Naive B cell (primary cell): ENCODE measurements at places on chromosomes 5 and 9.

DNA sequence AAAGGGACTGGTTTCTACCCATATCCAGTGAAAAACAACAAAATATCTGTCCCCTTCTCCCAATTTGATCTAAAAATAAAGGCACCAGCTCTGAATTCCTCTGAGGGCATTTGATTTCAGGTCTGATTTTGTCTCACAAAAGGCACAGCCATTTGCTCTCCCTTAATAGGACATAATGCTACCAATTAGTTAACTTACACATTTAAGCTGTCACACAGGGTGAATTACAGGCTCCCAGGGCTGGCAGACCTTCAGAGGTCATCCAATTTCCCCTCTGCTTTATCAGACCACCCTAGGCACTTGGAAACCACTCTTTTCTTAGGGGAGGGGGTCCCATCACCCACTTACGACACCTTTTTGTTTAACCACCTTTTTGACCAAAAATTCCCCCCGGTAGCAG lies 319.9 kb downstream of the SPOCK1 start:
- no peak for DNase-seq

- DNase-seq, result no peak
Observed at GRCh38 chr5:139650031-139650688, 2.0 kb downstream of the CXXC5 start.

GRCh38 chr5:93621327-93621798 lies 38.3 kb downstream of the NR2F1 start:
- no peak for DNase-seq

- no peak for DNase-seq
Observed at GRCh38 chr9:97675655-97676054, 21.5 kb downstream of the XPA start.

- DNase-seq, result no peak
Observed at GRCh38 chr5:158565017-158565789, 534.5 kb downstream of the EBF1 start.

DNA sequence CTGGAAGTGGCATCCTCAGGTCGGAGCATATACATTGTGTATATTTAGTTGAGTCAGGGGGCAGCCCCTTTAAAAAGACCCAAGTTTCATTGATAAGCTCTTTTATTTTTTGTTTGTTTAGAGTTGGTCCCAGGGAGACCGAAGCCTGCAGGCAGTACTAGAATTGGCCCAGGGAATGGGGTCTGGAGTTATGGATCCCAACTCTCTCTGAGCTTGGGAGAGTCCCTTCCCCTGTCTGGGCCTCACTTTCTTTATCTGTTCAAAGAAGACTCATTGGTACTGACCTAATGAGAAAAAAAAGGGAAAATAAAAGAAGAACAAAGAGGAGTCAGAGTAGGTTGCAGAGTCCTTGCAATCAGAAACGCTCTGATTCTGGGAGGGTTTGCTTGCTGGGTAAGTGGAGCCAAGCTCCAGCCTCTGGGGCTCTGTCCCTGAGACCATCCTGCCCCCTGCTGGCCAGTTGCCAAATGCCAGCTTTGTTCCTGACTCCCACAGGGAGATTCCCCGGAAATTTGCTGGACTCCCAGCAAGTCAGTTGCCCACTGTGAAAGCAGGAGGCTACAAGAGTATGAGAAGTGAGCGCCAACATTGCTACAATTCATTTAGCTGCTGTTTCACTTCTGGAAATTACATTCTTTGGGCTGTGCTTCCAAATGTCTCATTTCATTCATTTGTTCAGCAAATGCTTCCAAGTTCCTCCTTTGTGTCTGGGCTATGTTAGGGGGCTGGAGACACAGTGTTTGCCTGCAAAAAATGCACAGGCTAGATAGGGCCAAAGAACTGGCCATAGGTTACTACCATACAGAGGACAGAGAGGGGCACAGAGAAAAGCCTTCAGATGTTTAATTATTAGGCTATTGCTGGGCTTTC lies 156.2 kb downstream of the MELK start:
- peak; percentile 33 for DNase-seq

DNA sequence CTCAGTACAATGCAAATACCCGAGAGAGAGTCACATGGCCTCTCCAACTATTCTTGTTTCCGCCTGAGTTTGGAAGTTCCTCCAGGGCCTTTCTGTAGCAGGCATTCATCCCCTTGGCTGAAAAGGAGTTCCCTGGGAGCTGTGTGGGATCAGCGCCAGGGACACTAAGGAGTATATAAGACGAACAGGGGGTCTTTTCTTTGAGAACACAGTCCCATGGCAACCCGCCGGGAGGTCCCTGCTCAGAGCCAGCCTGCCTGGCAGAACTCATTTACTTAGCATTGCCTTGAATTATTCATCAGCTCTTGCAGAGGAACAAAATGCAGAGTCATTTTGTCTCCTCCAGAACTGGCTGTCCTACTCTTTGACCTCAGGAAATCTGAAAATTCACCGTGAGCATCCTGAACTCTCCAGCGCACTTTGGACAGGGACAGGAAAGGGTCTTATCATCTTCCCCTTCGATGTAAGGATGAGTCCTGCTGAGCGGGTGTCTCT lies 120.4 kb upstream of the OSMR start:
- no peak for DNase-seq

DNA sequence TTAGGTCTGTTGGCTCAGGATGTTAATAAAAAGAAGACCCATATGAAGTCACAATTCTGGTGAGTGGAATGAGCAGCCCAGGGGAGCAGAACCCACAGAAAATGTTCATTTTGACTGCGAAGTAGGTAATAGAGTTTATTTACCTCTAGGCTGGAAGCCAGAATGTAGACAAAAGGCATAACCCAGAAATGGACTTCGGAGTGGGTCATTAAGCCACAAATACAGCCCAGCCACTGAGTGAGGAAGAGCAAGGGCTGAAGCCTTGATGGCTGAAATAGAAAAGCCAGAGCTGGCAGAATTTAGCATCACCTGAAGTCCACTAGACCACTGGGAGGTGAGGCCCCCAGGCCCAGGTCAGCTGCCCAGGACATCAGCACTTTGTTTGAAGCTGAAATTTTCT lies 168.0 kb downstream of the NXNL2 start:
- DNase-seq, result no peak

GRCh38 chr9:95903398-95903797 lies 27.9 kb downstream of the ERCC6L2 start:
- DNase-seq, result no peak

DNA sequence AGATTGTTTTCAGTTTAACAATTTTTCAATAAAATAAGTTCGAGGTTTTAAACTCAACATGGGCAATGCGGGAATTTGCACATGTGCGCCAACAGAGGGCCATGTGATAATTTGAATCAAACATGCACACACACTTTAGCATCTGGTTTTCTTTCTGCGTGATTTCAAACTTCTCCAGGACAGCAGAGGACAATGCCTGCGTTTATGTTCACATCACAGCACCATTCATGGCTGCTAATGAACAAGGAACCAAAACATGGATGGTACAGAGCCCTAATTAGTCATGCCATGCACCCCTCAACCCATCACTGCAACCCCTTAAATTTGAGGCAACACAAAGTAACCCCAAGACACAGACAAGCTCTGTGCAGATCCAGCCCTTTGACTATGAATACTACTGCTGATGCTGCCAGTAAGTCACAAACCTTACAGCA lies 2.8 kb downstream of the SHC3 start:
- no peak for DNase-seq

GRCh38 chr5:108093186-108093585 lies 288.7 kb downstream of the FBXL17 start:
- no peak for DNase-seq

GRCh38 chr5:93330506-93330905 lies 250.5 kb downstream of the NR2F1-AS1 start:
- DNase-seq, result no peak

DNA sequence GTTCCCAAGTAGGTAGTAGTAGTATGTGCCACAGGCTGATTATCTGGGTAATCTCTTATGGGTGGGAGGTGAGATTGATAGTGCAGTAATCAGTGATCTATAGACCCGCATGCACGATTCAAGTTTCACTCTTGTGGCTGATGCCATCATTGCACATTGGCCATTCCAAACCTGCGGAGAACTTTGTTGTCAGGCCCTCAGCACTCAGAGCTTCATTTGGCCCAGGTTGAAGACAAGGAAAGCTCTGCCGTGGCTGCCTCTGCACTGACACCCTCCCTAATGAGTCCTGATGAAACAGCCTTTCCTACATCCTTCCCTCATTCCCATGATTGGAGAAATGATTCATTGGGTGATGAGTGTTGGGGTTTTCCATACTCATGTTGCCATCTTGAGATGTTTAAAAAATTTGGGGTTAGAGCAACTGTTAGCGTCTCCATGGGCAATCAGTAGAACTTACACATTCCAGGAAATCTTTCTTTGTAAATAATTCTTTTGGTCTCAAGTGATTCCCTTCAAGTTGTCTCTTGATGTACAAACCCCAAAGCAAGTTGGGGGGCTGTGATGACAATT lies 22.9 kb downstream of the PROP1 start:
- DNase-seq, result no peak

- no peak for DNase-seq
Observed at GRCh38 chr9:125430161-125431011, 168.8 kb downstream of the GAPVD1 start.

- DNase-seq, result no peak
Observed at GRCh38 chr5:87844866-87845265, 423.8 kb downstream of the TMEM161B start.

- no peak for DNase-seq
Observed at GRCh38 chr5:180128671-180129261, 57.2 kb upstream of the RNF130 start.

DNA sequence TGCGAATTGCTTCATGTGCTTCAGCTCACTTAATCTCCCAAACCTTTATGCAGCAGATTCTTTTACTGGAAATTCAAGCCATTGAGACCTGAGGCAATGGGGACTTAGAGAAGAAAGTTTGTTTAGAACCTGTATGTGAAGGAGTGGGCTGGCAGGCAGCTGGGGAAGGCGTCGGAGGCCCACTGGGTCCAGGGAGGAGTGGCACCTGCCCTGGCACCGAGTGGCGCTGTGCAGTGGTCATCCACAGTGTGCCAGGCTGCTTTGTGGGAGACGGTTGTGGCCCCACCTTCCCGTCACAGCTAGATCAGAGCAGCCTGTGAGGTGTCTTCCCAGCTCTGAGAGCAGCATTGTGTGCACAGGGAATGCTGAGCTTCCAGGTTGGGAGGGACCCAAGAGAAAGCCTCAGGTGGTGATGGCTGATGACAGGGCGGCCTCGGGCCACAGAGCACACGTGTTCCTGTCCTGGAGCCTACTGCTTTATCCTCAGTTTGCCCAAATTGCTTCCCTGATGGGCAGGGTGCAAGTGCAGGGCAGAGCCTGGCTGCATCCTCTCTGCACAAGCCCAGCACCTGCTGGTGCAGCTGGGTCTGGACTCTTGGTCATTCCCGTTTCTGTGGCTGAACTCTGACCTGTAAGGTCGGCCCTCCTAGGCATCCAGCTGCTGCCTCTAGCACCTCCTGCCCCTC lies 175.2 kb downstream of the CACNA1B start:
- DNase-seq, result no peak

DNA sequence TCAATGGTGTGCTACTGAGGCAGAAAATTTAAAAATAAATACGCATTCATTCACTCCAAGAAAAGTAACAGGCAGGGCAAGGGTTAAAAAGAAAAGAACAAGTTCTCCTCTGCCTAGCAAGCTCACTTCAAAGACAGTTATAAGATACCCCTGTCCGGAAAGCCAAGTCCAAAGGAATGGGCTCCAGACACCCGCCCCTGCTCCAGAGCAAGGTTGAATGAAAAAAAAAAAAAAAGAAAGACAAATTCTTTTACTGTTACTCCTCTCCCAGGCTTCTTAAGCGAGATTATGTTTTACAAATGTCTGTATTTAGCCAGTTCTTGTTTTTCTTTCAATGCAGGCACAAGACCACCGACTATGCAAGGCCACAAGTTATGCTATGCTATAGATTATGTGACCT lies 9.1 kb upstream of the ANXA2R start:
- DNase-seq, result no peak

DNA sequence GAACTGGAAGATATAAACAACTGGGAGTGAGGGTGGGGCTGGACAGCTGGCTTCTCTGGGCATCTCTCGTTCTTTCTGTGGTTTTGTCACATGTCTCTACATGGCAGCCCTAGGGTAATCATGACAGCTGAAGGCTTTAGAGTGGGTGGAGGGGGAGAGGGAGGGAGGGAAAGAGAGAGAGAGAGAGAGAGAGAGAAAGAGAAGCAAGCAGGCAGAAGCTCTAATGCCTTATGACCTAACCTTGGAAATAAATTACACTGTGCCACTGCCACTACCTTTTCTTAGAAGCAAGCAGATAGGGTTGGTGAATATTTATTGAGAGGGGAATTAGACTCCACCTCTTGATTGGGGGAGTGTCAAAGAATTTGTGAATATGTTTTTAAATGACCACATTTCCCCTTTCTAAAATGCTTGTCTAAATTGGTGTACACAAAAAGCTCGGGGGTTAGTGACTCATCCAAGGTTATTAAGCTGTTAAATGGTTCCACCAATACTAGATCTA lies 2.6 kb upstream of the DAPK1 start:
- DNase-seq, result no peak

- DNase-seq, result no peak
Observed at GRCh38 chr5:1851290-1851934, 31.3 kb downstream of the IRX4 start.

GRCh38 chr9:22216730-22217172 lies 207.6 kb upstream of the CDKN2B start:
- DNase-seq, result no peak

GRCh38 chr9:105515811-105516413 lies 42.0 kb upstream of the FKTN start:
- DNase-seq, result no peak

- no peak for DNase-seq
Observed at GRCh38 chr5:163512526-163512925, 7.1 kb downstream of the MAT2B start.

DNA sequence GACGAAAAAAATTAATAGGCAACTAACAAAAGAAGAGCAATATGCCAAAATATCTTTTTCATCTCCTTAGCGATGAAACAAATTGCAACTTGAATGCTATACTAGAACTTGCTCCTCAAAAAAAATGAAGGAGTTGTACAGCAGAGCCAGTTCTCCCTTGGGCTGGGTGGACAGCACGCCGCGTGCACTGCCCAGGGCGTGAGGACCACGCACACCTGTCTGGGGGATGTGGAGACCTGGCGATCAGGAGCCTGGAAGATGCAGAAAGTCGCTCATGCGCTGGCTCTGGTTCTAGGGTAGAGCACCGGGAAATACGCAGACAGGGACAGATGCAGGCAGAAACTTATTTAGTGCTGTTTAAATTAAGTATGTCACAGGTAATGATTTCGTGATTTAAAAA lies 342.0 kb upstream of the IRX4 start:
- no peak for DNase-seq

DNA sequence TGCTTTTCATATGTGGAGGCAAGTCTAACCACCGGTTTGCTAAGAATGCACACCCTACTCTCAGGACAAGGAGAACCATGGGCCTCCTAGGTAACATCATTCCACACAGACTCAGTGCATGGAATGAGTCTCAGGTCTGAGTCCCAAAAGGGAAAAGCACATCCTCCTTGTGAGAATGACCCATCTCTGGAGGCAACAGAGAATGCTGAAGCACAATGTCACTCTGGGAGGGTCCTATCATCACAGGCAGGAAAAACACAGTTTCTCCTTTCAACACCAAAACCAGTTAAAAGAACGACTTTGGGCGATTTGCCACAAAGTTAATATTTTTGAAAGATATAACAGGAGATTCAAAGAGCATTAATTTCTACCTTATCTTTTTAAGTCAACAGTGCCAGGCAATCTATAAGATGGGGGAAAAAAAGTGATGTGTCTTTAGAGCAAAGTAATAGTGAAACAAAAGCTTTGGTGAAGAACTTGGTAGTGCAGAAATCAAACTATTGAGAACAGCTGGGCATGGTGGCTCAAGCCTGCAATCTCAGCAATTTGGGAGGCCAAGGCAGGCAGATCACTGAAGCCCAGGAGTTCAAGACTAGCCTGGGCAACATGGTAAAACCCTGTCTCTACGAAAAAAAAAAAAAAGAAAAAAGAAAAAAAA lies 97.3 kb downstream of the OXCT1 start:
- DNase-seq, result no peak

- no peak for DNase-seq
Observed at GRCh38 chr5:119340597-119341218, 15.1 kb upstream of the TNFAIP8 start.
